Activated CD8-positive, alpha-beta T cell treated with anti-CD3 and anti-CD28 coated beads, Interleukin-2, amount 10 ng/mL, durations not matched to agents 7 days and 5 days (primary cell): ENCODE measurements at places on chromosomes 6 and 20. TPM values are rescaled to one million over a fixed set of nuclear protein-coding genes. Genes with fewer than 3 reads are reported as not detected.
A peak's percentile ranks its signal among the peaks of the same experiment; 100 is the strongest.

The TBXT gene
- total RNA-seq = not detected

The UST gene
- 0.16 TPM for total RNA-seq

The SLC4A11 gene
- total RNA-seq = 2.8 TPM

The CTSZ gene
- total RNA-seq = 42.4 TPM

GRCh38 chr6:89928604-89929003 is 34.3 kb downstream of the GJA10 start:
- DNase-seq = no peak

DNA sequence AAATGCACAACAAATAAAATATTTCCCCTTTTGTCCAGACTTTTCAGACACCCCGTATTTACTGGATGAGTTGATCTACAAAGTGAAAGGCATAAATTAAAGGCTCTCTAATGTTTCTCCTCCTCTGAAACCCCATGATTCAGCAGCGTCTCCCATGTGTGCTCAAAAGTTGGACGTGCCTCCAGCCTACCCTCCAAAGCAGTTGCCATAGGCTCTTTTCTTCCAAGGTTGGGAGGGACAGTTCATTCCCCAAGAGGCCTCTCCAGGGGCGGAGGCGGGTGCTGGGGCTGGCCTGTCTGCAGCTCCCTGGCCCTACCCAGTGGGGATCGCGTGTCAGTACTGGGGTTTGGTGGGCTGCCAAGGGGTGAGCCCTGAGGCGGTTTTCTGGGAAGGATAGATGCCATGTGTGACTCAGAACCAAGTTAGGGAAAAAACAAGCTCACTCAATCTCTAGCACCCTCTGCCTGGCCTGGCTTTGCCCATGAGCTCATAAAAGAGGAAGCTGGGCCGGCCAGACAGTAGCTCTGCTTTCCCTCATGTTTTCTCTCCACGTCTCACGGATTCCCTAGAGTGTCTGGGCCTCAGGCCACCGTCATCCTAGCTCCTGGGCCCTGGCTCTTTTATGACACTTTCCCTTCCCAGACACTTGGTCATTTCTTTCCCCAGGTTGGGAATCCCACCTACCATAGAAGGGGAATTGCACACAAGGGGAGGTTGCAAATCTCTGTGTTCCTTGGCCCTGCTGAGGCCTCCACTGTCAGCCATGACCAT is 8.0 kb upstream of the IER3 start:
- no peak for DNase-seq

DNA sequence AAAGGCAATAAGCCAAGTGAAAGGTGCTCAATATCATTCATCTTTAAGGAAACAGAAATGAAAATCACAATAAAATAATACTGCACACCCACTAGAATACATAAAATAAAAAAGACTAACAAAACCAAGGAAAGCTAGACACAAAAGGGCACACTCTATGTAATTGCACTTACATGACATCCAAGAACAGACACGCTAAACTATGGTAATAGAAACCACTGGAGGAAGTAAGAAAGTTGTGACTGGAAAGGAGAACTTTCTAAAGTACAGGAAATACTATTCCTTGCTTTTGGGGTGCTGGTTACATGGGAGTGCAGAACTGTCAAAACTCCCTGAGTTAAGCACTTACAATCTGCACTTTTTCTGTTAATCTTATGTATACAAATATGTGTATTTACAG is 253.7 kb upstream of the RUNX2 start:
- no peak for DNase-seq

GRCh38 chr6:113930183-113930582 is 40.8 kb downstream of the HDAC2 start:
- DNase-seq = no peak

DNA sequence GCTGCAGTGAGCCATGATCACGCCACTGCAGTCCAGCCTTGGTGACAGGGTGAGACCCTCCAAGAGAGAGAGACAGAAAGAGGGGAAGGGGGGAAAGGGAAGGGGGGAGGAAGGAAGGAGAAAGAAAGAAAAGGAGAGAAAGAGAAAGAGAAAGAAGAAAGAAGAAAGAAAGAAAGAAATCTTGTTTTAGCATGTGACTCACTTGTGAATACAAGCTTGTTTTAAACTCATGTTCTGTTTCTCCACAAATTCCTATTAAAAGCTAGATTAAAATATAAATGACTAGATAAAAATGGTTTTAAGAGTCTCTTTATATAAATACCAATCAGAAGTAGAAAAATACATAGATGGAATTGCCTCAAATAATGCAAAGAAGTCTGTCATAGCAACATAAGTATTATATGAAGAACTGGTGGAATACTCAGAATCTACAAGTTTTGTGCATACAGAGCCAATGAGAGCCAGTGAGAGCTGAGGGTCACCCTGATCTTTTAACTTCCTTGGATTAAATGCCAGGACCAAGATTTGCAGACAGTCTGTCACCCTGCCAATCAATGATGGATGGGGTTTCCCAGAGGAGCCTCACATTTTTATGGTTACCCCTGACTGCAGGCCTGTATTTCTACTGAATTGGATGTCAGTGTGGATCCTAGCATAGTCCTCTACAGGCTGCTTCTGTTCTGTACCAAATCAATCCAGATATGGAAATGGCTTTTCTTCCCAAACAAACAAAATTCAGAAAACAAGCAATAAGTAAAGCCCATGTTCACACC is 50.8 kb upstream of the LY86 start:
- no peak for DNase-seq

DNA sequence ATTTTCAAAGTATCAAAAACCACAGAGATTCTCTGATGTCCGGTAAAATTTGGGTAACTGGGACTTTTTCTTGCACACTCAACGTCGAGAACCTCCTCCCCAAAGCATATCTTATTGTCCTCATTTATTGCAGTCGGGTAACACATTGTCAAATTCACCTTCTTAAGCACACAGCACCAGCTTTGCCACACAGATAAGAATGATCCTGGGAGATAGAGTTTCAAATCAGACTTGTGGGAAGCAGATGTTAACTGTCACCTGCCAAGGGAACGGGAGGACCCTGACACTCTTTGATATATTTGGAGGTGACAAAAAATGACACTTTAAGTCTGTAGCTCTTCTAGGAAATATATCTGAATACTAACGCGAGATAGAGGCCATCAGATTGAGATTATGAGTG is 282.1 kb upstream of the BMP2 start:
- DNase-seq = no peak

- DNase-seq = no peak
Observed at GRCh38 chr6:19142275-19142674, 694.9 kb upstream of the ID4 start.

DNA sequence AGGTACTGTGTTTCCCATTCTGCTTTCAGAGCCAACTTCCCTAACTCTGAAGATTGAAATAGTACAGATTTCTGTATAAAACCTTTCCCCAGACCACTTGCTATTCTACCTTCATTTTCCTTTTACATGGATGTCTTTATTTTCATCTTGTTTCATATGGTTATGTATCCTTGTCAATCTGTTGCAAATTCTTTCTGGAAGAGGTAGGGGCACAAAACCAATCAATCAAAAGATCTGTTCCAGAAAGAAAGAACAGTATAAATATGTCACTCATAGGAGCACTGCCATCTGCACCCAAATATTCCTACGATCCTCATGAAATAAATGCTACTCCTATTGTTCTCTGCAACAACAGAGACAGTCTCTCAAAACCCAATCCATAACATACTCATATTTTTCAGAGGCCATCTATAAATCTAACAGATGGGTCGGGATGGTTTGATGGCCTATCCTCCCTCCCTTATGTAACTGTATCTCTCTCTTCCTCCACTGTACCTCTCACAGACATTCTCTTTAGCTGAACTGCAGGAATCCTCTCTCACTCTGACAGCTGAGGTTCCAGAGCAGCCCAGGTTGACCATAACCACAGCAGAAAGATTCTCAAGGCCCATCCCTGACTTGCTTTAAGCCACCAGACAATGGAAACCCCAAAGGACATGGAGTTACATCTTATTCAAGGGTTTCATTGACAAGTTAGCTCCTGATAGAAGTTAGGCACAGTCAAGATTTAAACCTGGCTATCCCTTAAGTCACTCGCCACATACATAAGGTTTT is 112.8 kb downstream of the ZMYND8 start:
- no peak for DNase-seq

DNA sequence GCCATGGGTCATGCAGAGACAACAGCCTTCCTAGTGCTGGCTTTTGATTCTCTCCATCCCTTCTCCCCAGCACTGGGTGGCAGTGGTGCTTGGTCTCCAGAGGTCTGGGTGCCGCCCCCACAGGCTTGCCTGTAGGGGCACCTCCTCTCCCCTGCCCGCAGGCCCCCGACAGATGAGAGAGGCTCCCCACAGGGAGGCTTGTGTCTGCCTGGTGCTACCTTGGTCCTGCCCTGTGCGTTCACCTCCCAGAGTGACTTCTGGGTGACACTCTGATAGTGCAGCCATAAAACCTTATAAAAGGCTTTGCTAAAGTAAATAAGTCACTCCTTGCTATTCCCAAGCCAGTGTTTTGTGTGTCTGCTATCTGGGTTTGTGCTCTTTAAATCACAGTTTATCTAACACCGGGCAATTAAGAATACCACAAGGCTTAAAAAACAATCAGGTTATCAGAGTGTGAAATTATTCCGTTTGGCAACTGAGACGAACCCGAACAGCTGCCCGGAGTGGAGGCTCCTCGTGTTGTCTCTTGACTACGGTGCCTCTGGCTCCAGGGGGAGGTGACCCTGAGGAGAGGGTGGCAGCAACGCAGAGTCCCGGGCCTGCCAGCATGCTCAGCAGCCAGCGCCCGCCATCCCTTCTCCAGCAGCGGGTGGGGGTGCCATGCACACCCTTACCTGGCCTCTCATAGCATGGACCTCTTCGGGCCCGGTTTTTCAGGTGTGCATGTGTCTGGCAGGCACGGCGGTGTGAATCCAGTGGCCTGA is 5.4 kb upstream of the C20orf204 start:
- DNase-seq = no peak

GRCh38 chr6:163679753-163680152 is 265.2 kb downstream of the QKI start:
- DNase-seq = no peak

- DNase-seq = no peak
Observed at GRCh38 chr6:9085054-9085708, 649.8 kb upstream of the SLC35B3 start.

- DNase-seq = no peak
Observed at GRCh38 chr6:110270165-110270564, 88.0 kb downstream of the METTL24 start.

- DNase-seq = no peak
Observed at GRCh38 chr6:143549949-143550268, 38.4 kb upstream of the FUCA2 start.

DNA sequence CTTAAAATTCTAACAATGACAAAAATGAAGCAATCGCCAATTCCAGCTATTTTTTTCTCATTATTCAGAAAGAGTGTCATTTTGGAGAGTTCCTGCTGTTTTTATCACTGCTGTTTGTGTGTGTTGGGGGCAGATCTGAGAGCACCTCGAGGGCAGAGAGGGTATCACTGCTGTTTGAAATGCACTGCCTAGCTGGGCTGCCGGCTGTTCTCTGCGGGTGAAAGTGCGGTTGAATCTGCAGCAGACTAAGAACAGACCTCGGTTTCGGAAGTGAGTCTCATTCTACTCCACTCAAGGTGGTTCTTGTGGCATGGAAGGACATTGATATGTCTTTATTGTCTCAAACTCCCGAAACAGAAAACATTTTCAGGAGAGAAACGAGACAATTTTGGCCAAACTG is 18.3 kb downstream of the INSM1 start:
- no peak for DNase-seq

- DNase-seq = no peak
Observed at GRCh38 chr6:20688710-20689500, 154.6 kb downstream of the CDKAL1 start.

DNA sequence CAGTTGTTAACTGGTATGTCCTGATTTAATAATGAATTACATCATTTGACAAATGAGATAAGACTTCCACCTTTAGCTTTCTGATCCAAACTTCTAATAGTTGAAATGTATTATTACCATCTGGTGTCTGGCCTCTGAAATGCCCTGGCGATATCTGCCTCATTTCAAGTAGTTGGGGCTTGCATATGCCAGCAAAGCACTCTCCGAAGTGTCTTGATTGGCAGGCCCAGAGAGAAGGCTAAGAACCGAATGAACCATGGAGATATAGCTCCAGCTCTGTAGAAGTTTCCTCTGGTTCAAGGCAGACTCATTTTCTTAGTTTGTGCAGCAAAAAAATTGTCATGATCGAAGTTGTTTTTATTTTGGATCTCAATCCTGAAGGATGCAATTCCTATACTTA is 13.4 kb upstream of the HIVEP2 start:
- DNase-seq = no peak

DNA sequence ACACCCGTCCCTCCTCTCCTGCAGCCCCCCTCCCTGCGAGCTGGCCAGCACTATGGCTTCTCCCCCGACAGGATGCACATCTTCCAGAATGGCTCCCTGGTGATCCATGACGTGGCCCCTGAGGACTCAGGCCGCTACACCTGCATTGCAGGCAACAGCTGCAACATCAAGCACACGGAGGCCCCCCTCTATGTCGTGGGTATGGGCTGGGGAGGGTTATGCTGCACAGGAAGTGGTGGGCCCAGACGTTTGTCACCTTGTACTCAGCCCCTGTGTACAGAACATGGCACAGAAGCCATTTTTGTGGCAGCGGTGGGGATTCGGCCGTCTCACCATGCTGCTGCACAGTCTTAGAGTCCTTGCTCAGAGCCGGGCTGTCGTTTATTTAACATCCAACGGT is 29.0 kb upstream of the SRF start:
- DNase-seq = peak; percentile 71

DNA sequence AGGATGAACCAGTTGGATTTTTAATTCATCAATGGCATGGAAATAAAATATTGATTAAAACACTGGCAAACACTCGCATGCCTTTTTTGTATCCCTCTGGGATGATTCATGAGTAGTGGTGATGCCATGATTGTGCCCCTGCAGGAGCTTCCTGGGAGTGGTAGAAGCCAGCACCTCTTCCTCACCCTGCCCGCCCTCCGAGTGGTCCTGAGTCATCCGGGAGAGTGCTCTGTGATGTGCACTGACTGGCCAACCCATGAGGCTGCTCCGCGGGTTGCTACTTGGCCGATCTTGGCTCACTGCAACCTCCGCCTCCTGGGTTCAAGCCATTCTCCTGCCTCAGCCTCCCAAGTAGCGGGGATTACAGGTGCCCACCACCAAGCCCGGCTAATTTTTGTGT is 27.4 kb downstream of the GJA10 start:
- DNase-seq = no peak

DNA sequence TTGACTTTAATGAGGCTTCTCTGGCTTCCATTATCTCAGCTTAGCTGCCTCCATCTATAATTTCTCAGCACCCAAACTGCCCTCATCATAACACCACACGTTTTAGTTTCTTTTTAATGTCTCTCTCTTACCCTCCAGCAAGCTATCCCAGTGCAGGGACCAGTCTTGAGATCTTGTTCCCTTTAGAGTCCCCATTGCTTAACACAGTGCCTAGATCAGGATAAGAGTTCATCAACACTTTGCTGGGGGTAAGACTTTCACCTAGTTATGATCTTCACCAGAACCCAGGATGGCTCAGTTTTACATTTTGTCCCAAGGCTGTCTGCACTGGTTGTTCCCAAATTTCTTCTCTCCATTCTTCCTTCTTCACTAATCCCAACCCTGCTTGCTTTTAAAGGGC is 126.1 kb downstream of the OR2B2 start:
- DNase-seq = no peak

- DNase-seq = no peak
Observed at GRCh38 chr6:137370871-137371633, 123.1 kb downstream of the OLIG3 start.
